D341Med (cell line): ENCODE measurements at places on chromosomes 3 and 15.
A peak's percentile ranks its signal among the peaks of the same experiment; 100 is the strongest.

DNA sequence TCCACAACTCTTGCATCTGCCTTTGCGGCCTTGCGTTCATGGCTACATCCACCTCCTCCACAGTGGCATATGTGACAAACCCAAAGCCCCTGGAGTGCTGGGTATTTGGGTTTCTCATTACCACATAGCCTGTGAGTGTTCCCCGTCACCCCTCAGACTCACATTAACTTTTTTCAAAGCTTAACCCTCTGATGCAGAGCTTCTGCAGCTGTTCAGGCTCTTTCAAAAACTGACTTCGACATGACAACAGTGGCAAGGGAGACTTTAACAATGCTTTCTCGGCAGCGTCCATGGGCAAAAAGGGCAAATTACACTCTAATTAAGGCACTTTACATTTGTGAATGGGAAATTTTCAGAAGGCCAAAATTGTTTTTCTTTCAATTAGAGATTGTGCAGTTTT lies 343.2 kb downstream of the UNC13C start:
- no peak for DNase-seq

DNA sequence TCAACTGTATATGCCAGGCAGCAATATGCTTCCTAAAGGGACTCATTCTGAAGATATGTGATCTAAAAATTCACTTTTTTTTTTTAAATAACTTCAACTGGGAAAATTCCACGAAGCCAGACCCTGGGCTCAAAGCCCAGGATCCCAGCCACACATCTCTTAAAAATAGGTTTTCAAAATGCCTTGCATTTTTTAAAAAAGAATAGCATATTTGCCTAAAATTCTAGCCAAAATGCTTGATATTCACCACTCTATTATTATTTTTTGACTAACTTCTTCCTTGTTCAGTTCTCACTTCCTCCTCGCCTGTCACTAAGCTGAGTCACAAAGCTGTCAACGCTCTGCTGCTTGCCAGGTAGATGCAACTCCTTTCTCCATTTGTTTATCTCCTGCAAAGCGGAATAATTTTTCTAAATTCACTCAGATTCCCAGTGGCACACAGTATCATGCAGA lies 28.0 kb upstream of the VGLL4 start:
- no peak for DNase-seq

DNA sequence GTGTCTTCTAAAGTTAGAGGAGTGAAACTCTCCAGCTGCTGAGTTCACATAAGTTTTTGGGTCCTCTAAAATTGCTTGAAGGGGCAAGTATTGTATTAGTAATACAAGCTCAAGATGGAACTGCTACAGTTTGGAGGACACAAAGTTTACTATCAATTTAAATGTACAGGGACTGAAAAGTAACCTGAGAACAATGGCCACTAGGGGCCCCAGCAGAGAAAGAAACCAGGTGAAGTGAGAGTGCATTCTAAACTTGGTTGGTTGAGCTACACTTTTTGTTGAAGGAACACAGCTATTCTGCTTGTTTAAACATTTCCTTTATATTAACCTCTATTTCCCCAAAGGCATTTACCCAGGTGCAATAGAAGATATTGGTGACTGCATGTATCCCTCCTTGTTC lies 755.5 kb downstream of the GBE1 start:
- no peak for DNase-seq

DNA sequence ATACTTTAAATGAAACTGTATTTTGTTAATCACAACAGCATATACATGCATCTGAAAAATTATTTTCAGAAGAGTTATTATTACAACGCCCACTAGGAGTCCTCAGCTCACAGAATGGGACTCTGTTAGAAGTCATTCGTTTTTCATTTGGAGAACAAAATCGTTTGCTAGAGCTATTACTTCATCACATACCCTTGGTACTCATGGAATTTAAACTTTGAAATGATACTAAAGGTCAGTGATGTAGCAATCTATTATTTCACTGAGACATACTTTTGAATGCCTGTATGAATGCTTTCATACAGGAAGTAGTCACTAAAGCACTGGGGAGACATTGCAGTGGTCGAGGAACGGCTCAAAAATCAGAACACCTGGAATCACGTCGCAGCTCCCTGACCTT lies 198.1 kb downstream of the MBNL1 start:
- DNase-seq = no peak

DNA sequence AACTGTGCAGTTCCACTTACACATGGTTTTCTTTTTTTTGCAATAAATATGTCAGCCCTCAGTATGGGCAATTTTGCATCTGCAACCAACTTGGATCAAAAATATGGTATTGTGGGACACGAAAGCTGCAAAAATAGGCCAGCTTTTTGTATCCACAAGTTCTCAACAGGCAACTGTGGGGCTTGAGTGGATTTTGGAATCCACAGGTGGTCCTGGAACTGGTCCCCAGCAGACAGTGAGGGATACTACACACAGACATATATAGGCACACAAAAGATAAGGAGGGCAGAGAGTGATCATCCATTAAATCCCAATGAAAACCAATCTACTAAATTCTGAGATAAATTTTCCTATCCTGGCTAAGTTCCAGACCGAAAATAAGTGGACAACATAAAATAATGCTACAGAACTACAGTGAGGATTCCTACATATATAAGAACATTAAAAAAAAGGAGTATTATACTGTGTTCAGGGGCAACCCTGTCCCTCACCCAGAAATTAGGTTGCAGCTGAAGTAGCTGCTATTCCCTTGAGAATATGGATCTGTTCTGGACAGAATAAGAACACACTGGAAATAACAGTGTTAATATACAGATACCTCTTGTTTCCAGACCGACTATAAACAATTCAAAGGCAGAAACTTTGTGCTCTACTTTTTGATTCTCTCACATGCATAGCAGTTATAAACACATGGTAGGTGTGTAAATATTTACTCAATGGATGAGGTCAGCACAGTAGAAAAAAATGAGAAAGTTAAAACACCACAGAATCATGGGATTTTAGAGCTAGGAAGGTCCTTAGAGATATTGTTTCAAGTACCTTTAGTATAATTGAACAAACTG lies 25.4 kb downstream of the DENND4A start:
- no peak for DNase-seq

DNA sequence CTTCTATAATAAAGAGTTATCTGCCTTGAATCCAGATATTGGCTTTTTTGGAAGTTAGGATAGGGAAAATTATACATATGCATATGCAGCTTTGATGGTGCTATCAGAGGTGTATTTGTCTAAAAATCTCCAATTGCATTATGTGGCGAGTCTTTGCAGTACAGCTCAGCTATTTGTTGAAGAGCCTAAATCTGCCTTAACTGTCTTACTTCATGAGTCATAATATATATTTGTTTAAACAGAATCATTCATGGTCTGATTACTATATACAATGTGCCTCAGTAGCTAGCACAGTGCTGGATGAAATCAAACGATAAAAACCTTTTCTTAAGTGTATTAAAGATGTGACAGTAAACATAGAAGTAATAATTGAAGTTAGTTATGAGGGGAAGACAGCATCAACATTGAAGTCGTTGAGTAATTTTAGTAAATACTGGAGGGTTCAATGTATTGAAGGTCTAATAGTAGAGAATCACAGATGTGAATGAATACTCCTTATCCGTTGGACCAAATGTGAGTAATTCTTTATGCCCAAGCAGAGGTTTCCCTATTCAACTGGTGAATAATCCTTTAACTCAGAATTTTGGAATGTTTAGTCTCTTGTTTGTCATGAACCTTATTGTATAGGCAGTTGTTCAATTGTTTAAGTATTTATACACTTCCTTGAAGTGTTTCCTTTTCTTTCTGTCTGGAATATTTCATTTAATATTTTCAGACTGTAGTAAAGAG lies 74.8 kb upstream of the NAALADL2 start:
- no peak for DNase-seq

GRCh38 chr15:62999923-63000561 lies 42.5 kb upstream of the TPM1 start:
- no peak for DNase-seq

GRCh38 chr15:52789601-52790168 lies 451 bp downstream of the ONECUT1 start:
- no peak for DNase-seq

DNA sequence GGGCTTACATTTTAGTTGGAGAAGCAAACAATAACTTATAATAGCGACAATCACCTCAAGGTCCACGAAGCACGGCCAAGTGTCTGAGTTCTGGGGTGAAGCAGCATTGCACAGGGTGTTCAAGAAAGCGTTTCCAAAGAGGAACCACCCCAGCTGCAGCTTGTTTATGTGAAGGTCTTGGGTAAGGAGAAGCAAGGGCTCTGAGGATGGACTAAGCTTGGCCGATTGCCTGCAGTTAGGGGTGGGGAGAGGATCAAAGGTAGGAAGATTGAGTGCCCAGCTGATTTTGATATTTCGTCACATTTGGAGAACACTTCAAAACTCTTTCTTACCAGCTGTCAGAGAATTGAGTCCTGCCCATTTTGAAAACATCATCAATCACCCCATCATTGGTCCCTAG lies 321.6 kb upstream of the DNAJC19 start:
- DNase-seq = no peak

- DNase-seq = no peak
These were observed 449.4 kb upstream of the PROK2 start for GRCh38 chr3:72234391-72234790.

GRCh38 chr3:66938338-66938963 lies 59.7 kb upstream of the KBTBD8 start:
- peak; percentile 68 for DNase-seq

- DNase-seq = no peak
These were observed 55.2 kb downstream of the SPTSSB start for GRCh38 chr3:161316006-161316689.

DNA sequence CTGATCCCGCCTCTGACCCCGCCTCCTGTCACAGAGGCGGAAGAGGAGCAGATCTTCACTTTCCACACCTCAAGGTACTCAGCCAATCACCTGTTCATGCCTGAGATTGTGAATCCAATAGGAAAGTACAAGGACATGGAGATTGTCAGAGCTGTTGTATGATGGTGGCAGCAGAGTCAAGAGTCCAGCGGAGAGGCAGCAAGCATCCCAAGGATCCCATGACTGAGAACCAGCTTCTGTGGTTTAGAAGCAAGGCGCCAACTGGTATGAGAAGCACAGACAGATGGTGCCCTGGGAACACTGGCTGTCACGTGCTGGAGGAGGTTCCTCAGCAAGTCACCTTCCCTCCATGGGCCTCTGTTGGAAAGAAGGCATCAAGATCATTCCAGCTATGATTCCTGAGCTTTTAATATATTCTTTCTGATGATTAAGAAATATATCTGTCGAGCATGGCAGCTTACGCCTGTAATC lies 93.9 kb downstream of the CPN2 start:
- no peak for DNase-seq

- peak; percentile 67 for DNase-seq
These were observed 6.0 kb downstream of the GHRL start for GRCh38 chr3:10286596-10287295.

DNA sequence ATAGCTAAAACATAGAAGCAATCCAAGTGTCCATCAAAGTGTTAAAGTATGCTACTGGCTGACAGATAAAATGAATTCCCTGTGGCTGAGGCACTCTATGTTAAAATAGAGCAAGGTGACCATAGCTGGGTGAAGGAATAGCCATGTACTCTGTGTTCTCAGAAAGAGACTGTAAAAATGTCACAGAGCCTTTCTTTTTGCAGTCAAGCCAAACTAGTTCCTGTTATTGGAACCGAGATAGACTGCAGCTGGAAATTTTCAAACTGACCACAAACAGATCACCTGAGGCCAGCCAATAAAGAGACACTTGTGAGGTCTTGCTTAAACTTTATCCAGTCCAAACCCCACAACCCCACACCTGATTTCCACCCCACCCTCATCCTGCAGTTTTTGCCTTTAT lies 422.8 kb upstream of the NAALADL2 start:
- no peak for DNase-seq

GRCh38 chr15:44194323-44195150 lies 534 bp downstream of the FRMD5 start:
- peak; percentile 72 for DNase-seq

GRCh38 chr3:159266779-159267178 lies 464.9 kb downstream of the MFSD1 start:
- DNase-seq = peak; percentile 68

DNA sequence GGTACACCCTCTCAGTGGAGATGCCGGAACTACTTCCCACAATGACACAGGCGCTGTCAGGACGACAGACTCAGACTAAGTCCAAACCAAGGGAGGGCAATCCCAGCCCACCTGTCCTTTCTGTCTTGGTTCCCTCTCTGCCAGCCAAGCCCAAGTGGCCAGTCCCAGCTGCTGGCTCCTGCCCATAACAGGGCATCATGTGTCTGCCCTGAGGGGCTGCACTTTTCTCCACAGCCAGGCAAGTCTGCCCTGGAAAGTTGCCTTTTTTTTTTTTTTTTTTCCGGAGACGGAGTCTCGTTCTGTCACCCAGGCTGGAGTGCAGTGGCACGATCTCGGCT lies 20.0 kb upstream of the BCL2A1 start:
- DNase-seq = no peak

- DNase-seq = no peak
These were observed 805 bp downstream of the SERPINI1 start for GRCh38 chr3:167736264-167736787.

GRCh38 chr3:38116471-38117162 lies 20.3 kb downstream of the ACAA1 start:
- DNase-seq = no peak

DNA sequence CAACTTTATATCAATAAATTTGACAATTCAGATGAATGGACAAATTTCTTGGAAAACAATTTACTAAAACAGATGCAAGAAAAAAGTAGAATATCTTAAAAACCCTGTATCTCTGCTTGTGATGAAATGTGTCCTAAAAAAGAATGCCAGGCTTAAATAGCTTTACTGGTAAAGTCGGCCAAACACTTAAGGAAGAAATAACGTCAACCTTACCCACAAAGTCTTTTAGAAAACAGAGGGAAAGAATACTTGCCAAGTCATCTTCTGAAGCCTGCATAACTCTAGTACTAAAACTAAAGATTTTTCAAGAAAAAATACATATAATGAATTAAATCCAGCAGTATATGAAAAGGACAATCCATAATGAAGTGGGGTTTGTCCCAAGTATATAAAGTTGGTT lies 111.1 kb downstream of the RASA2 start:
- no peak for DNase-seq

DNA sequence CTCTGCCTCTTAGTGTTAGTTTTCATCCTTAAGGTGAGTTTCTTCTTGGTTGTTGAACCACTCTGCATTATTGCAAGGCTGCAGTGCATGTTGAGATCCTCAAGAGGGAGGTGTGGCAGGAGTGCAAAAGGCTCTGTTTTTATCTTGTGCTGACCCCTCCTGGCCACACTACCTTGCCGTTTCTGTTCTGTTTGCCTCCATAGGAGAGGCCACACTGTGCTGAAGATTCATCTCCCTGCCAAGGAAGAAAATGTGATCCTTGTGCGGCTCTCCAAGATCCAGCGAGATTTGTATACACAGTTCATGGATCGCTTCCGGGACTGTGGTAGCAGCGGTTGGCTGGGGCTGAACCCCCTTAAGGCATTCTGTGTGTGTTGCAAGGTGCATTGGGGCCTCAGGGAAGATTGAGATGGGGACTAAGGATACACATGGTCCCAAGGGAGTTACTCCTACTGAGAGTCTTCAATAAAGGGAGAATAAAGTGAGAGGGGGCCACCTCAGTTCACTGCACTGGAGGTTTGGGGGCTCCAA lies 33.0 kb upstream of the TEX264 start:
- peak; percentile 88 for DNase-seq

- DNase-seq = no peak
These were observed 1029.2 kb downstream of the OTOL1 start for GRCh38 chr3:162525771-162526170.
